WTC11 (cell line): ENCODE measurements at places on chromosomes 11 and 22.

DNA sequence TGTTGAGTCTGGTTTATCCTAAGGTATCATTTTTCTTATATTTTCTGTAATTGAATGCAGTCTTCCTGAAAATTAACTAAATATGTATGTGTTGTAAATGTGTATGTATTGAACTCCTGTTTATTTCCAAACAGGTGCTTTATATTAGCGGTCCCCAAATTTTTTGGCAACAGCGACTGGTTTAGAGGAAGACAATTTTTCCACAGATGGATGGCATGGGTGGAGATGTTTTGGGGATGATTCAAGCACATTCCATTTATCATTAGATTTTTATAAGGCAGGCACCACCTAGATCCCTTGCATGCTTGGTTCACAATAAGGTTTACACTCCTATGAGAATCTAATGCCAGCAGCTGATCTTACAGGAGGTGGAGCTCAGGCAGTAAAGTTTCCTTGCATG lies 210.5 kb upstream of the ANO3 start:
- no peak for DNase-seq

GRCh38 chr11:1843098-1843473 lies 4.3 kb downstream of the TNNI2 start:
- no peak for DNase-seq

DNA sequence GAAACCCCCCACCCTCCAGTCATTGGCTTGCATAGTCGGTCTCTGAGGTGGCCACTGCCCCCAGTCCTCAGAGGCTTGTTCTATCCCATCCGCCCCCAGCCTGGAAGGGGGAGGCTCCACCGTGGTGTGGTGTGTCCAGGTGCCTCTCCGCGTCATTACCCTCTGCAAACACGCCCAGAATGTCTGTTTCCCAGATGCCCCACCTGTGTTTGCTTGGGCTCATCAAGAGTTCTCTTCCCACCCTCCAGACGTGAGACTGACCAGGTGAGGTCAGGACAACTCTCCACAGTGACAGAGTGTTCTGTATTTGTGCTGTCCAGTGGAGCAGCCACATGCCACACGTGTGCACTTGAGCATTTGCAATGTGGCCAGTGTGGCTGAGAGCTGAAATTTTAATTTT lies 24.9 kb downstream of the LRRC10B start:
- no peak for DNase-seq

- DNase-seq = no peak
These were observed 62.5 kb downstream of the MYO7A start for GRCh38 chr11:77190331-77191075.

- DNase-seq = peak; percentile 64
These were observed 6.0 kb upstream of the OR5B21 start for GRCh38 chr11:58513747-58514367.

DNA sequence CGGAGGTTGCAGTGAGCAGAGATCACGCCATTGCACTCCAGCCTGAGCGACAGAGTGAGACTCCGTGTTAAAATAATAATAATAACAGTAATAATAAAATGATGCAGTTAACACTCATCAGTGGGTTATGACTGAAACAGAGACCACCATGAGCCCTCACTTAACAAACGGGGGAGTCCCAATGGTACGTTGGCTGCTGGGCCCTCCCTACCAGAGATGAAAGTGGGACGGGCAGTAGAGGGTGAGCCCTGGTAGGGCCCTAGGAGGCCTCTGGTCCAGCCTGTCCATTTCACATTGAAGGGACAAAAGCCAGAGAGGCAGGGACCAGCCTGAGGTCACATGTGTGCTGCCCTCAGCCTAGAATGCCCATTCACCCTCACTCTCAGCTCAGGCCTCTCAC lies 13.7 kb upstream of the KIAA0930 start:
- no peak for DNase-seq
